Activated CD4-positive, alpha-beta T cell treated with anti-CD3 and anti-CD28 coated beads for 4 hours (primary cell): ENCODE measurements at places on chromosomes 1 and 21.

GRCh38 chr1:40392221-40392620 is 18.7 kb downstream of the SMAP2 start:
- DNase-seq, result no peak

DNA sequence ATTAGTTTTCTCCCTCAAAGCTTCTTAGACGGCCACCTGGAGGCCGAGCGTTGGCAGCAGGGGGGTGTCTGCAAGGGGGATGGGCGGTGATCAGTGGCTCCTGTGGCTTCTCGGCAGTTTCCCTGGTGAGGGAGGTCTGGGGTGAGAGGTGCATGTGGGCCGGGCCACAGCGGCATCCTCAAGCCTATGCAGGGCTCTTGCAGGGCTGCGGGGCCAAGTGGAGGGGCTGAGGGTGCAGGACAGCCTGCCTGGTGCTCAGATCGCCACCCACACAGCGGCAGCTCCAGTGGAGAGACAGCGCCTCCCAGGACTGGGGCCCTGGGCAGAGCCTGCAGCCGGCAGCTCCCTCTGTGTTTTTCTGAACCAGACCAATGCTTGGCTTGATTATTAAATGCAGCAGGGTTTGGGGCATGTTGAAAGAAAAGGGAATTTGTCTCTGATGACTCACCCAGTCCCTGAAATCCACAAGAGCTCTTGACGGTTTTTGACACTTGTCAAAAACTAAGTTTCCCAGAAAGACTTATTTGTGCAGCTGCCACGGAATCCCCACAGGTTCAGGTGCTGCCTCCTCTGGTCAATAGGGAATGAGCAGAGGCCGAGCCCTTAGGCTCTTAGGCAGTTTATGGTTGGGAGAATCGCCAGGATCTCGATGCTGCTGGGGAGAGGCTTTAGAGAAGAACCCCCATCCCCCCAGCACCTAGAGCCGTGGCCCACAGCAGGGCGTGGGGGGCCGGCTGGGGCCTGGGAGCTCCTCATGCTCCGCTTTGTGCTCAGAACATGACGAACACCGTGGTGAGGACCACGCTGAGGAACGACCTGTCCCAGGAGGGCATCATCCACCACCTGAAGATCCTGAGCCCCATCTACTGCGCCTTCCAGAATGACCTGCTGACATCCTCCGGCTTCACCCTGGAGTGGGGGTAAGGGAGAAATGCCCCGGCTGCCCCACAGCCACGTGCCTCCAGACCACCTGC is 54.7 kb downstream of the UMODL1 start:
- DNase-seq, result no peak

GRCh38 chr1:68799096-68799495 is 302.2 kb upstream of the DEPDC1 start:
- DNase-seq, result no peak

- no peak for DNase-seq
These were observed 146.7 kb upstream of the C1orf105 start for GRCh38 chr1:172273647-172274396.

DNA sequence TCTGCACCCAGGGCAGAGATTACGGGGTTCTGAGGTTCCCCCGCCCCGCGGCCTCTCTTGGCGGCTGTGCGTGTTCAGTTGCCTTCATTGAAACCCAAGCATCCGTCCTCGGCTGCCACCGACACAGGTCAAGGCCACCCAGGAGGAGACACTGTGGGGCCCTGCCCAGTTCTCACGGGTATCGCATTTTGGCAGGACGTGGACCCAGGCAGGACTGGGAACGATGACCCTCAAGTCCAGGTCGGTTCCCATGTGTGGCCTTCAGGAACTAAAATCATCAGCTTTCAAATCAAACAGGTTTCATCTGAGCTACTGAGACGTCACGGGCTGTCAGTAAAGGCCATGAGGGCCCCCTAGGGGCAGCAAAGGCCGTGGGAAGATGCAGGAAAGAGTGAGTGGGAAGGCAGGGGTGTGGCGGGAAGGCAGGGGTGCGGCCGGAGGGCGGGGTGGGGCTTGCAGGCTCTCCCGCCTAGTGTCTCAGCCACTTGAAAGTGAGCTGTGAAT is 7.0 kb upstream of the C1orf174 start:
- DNase-seq, result no peak

- DNase-seq, result no peak
These were observed 77.0 kb downstream of the SKI start for GRCh38 chr1:2304921-2305681.

DNA sequence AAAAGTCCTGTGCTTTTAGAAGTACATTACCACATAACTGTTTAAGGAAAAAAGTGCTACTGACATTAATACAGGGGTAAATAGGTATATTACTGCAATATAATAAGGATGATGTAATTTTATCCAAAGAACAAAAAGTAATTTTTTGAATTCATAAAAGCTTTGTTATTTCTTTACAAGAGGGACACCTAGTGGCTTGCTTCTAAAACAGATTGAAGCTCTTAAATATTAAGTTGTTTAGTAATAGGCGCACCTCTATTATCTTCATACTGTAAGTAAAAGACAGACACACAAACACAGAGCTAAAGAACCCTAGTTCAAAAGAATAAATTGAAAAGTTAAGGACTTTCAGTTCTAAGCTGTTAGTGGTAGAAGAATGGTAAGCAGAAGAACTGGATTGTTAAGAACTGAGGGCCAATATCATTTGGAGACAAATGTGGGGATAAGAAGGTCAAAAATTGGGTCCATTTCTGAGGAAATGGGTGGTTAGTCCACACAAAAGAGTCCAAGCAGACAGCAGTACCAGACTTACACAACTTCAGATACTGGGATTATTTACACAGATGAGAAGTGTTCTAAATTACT is 15.4 kb downstream of the ZNHIT6 start:
- no peak for DNase-seq

DNA sequence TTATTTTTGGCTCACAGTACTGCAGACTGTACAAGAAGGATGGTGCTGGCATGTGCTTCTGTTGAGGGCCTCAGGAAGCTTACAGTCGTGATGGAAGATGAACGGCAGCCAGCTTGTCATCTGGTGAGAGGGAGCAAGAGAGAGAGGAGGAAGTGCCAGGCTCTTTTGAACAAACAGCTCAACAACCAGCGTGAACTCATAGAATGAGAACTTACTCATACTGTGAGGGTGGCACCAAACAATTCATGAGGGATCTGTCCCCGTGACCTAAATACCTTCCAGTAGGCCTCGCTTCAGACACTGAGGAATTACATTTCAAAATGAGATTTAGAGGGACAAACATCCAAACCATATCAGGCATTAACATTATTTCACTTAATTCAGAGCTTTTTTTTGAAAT is 84.7 kb downstream of the PKN2 start:
- no peak for DNase-seq

- DNase-seq, result no peak
These were observed 56.0 kb upstream of the LPGAT1 start for GRCh38 chr1:211886551-211886950.

DNA sequence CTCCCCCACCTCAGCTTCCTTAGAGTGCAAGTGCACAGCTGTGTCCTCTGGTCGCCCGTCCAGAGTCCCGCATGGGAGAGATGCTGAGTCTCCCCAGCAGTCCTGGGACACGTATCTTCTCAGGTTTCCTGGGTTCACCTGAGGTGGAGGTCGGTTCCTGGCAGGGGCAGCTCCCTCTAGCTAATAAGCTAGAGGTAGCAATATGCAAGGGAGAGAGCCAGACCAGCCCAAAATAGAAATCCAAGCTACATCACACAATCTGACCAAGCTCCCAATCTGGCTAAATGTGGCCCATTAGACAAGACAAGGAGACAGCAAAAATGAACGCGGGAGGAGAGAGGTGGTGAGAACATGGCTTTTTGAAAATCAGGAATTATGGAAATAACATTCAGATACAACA is 30.9 kb upstream of the CADM3 start:
- DNase-seq, result no peak

GRCh38 chr1:31959521-31960340 is 21.6 kb upstream of the PTP4A2 start:
- DNase-seq, result no peak

GRCh38 chr1:58620259-58620658 is 43.2 kb upstream of the TACSTD2 start:
- DNase-seq, result no peak

DNA sequence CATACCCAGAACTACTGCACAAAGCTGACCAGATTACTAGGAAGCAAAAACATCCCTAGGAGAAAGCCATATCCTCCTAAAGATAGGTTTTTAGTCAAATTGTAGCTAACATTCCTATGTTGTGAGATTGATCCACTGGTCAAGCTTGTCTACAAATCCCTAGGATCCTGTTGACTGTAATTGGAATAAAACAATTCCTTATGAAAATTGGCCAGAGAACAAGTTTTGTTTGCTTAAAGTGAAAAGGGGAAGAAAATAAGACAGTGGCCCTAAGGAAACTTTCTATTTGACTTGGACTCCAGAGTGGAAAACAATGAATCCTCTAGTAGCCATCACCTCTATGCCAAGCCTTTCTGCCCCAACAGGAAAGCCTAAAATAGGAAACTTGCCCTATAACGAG is 645.2 kb upstream of the USP24 start:
- DNase-seq, result no peak

GRCh38 chr1:191913260-191913977 is 244.8 kb upstream of the RGS18 start:
- no peak for DNase-seq

DNA sequence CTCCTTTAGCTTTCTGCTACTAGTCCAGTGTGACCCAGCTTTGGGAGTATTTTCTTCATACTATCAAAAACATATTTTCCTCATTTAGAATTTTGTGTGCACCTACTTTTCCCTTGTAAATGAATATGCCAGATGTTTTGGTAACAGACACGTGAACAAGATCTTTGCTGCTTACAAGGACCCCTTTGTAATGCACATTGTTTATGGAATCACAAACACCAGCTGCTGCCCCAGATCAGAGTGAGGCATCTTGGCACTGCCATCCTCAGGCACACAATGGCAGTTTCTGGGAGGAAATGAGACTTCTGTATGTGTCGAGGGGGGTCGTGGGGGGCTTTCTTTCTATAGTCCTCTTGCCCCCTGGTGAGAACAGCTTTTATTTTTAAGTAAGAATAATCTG is 115.7 kb downstream of the RGL1 start:
- DNase-seq, result no peak

- DNase-seq, result no peak
These were observed 164.0 kb upstream of the UBE2U start for GRCh38 chr1:64039390-64039926.
